Activated CD8-positive, alpha-beta memory T cell treated with anti-CD3 and anti-CD28 coated beads, Interleukin-2, amount 50 U/mL, for 48 hours (primary cell): ENCODE measurements at places on chromosomes 3 and 15.

GRCh38 chr3:167033866-167034265 lies 346.2 kb downstream of the ZBBX start:
- DNase-seq: no peak

DNA sequence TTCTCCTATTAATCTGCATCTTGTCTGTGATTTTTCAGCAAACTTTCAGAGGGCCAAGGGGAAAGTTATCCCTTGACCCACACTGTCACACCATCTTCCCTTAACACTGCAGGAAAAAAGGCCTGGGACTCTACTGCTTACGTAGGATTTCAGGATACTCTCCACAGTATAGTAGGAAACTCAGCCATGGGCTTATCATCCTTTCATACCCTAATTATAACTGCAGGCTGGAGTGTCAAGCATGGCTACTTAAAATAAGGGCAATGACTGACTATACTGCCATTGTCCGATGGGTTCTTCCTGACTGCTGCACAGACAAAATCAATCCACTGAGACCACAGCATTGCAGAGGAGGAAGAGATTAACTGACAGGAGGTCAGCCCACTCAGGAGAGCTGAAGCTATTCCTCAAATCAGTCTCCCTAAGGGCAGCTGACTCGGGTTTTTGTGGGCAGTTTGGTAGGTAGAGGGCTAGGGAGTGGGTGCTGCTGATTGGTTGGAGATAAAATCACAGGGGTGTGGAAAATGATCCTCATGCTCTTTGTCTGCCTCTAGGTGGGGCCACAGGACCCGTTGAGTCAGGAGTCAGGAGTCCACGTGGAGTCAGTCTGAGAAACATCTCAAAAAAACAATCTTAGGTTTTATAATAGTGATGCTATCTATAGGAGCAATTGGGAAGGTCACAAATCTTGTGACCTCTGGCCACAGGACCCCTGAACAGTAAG lies 118.2 kb upstream of the STRIT1 start:
- DNase-seq: no peak

DNA sequence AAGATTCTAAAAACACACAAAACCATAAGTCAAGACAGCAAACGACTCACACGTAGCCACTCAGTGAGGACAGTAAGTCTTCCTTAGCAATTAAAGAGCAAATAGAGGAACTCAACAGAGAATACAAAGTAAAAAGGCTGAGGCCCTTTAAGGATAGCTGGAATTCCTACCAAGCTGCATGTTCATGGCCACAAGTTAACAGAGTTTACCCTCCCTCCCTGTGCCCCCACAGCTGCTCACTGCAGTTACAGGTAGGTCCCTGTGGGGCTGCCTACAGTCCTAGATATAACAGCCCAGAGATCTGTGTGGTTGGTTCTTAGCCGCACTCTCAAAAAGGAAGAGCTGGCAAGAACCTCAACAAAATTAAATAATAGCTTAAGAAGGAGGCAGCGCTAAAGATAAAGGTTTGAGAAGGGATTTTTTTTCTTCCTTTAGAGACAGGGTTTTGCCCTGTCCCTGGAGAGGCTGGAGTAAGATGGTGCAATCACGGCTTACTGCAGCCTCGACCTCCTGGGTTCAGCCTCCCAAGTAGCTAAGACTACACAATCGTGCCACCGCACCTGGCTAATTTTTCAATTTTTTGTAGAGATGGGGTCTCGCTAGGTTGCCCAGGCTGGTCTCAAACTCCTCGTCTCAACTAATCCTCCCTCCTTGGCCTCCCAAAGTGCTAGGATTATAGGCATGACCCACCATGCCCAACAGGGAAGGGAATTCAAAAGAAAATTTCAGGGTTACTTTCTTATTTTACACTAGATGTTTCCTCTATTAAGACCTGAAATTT lies 19.3 kb downstream of the SFMBT1 start:
- DNase-seq: no peak

GRCh38 chr3:141452045-141452444 lies 34.8 kb upstream of the RASA2 start:
- DNase-seq: no peak

DNA sequence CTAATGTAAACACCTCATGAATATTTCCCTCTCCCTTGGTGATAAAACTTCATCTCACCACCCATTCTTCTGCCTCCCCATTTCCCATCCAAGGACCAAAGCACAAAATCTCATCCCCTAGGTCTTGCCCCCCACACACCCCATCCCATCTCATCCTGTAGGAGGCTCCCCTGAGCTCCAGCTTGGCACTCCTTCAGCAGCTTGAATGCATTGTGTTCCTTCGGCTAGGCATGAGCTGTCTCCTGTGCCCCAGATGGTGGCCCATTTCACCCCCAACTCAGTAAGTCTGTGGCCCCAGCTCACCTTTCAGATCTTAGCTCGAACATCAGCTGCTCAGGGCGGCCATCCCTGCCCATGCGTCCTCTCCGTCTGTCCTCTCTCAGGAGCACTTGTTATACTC lies 203.6 kb upstream of the NR2F2 start:
- DNase-seq: no peak

GRCh38 chr15:82165948-82166376 lies 96.6 kb downstream of the EFL1 start:
- DNase-seq: no peak

DNA sequence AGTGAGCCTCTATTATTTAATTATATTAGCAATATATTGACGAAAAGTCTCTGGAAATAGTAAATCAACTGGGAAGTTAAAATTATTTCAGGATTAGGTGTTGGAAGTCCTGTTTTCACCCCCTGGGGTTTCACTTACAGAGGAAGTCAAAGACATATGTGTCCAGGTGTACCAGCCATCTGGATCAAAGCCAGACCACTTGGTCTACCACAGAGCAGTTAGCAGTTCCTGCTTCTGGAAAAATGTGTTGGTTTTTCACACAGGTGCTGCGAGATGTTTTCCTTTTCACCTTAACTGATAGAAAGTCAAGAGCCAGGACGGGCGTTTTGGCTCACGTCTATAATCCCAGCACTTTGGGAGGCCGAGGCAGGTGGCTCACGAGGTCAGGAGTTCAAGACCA lies 13.1 kb downstream of the MME start:
- DNase-seq: no peak

GRCh38 chr15:32096213-32096612 lies 65.9 kb downstream of the CHRNA7 start:
- no peak for DNase-seq
